ENCODE measurements at places on chromosomes 4 and X.

DNA sequence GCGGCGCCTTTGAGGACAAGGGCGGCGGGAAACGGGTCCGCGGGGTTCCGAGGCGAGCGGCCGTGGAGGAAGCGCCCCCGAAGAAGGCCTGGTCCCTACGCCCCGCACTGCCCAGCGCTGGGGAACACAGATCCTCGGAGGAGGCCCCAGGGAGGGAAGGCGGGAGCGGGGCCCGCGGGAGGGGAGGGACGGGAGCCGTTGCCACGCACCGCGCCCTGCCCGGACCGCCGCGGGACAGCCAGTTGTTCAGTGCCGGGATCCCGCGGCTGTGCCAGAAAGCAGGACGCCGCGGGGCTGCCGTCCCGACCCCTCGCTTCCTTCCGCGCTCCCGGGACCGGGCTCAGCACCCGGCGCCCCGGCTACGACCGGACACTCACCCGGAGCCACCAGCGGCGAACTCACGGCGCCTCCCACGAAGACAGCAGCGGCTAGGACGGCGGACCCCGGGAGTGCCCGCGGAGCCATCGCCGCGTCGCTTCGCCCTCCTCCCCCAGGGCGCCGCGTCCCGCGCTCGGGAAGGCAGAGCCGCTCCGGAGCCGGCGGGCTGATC is 278 bp downstream of the RELL1 start:
- no peak for DNase-seq

GRCh38 chrX:46703980-46704379 is 54.9 kb downstream of the SLC9A7 start:
- no peak for DNase-seq

- no peak for DNase-seq
These were observed 11.9 kb upstream of the ZNF157 start for GRCh38 chrX:47358387-47359065.

- no peak for DNase-seq
These were observed 7.5 kb downstream of the STIM2 start for GRCh38 chr4:26867914-26868684.

DNA sequence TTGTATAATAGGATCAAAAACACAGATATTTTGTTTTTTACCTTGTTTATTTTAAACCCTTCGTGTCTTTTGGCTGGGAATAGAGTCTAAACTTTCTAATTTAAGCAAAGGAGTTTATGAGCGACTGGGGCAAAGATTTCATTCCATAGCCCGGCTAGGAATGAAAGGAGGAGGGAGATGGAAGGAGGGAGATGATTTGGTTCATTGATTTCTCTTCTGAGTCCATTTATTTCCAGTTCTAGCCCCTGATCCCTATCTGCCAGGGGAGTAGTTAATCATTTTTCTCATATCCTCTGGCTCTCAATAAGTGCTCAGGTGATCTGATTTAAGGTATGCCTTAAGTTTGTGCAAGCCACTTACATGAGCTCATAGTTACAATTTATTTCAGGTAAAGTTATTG is 120.0 kb downstream of the SPRY1 start:
- no peak for DNase-seq

- DNase-seq, result no peak
These were observed 55.0 kb upstream of the PAK3 start for GRCh38 chrX:111041018-111041462.

GRCh38 chrX:77346859-77347258 is 100.3 kb upstream of the FGF16 start:
- no peak for DNase-seq

DNA sequence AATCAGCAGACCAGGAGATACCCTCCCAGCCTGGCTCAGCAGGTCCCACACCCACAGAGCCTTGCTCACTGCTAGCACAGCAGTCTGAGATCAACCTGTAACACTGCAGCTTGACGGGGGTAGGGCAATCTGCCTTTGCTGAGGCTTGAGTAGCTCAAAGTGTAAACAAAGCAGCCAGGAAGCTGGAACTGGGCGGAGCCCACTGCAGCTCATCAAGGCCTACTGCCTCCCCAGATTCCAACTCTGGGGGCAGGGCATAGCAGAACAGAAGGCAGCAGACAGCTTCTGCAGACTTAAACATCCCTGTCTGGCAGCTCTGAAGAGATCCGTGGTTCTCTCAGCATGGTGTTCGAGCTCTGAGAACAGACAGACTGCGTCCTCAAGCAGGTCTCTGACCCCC is 15.1 kb upstream of the GABRA2 start:
- no peak for DNase-seq

- DNase-seq, result no peak
These were observed 83.1 kb upstream of the ARSJ start for GRCh38 chr4:114062499-114062898.

- DNase-seq, result peak; percentile 9
These were observed 568.3 kb downstream of the ANKRD50 start for GRCh38 chr4:124144238-124144654.

DNA sequence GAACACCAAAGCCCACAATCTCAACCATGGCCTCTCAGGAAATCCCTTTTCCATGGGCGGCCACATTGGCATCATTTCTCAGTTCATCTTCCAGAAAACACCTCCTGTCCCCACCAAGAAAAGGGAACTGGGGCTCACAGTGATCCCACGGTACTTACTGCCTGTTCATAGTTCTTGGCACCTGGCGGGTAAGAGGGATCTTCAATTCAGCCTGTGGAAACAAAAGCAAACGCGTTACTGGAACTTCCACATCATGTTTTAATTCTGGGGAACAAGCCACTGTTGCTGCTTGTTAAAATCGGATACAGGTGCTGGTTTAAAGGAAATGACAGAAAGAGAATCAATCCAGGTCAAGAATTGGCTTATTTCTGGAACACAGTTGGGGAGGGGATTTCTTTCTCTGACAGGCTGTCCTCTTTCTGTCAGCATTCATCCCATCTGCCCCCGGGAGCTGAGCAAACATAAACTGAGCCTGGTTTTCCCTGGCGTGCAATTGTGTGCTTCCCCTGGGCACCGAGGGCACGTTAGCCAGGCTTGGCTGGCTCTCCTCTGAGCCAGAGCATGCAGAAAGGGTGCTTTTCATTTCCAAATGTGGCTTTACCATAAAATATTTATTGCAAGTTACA is 16.8 kb downstream of the CLNK start:
- DNase-seq, result no peak

DNA sequence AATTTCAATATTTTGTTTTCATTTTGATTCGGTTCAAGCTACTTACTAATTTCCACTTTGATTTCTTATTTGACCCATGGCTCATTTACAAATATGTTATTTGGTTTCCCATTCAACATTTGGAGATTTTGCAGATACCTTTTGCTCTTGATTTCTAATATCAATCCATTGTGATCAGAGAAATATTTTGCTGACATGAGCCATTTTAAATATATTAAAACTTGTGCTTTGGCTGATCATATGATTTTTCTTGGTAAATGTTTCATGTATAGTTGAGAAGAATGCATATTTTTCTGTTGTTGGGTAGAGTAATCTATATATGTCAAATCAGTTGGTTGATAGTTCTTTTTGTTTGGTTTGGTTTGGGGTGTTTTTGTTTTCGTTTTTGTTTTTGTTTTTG is 95.0 kb downstream of the GASK1B start:
- DNase-seq, result no peak

GRCh38 chr4:106264331-106264728 is 51.7 kb downstream of the TBCK start:
- DNase-seq, result no peak

Data from NCI-H748 treated with DMSO at 0.1 percent for 48 hours (cell line).